ENCODE measurements at places on chromosomes 2 and 18.

GRCh38 chr2:27074738-27075565 lies 3.5 kb upstream of the EMILIN1 start:
- no peak for DNase-seq

GRCh38 chr18:65498605-65499004 lies 252.2 kb upstream of the CDH7 start:
- DNase-seq: no peak

DNA sequence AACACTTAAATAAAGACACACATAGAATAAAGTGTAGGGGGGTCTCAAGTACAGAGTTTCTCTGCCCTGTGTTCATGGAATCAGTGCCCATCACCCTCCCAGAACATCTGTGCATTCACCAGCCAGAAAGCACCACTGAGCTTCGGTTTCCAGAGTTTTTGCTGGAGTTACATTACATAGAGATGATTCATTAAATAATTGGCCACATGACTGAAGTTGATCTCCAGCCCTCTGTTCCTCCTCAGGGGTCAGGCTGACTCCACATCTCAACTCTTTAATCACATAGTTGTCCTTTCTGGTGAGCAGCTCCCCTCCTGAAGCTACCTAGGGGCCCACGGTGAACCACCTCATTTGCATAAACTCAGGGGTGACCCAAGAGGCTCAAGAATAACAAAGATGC lies 129.8 kb downstream of the METTL4 start:
- DNase-seq: no peak

- no peak for DNase-seq
These were observed 32.1 kb upstream of the RHOB start for GRCh38 chr2:20414806-20415205.

DNA sequence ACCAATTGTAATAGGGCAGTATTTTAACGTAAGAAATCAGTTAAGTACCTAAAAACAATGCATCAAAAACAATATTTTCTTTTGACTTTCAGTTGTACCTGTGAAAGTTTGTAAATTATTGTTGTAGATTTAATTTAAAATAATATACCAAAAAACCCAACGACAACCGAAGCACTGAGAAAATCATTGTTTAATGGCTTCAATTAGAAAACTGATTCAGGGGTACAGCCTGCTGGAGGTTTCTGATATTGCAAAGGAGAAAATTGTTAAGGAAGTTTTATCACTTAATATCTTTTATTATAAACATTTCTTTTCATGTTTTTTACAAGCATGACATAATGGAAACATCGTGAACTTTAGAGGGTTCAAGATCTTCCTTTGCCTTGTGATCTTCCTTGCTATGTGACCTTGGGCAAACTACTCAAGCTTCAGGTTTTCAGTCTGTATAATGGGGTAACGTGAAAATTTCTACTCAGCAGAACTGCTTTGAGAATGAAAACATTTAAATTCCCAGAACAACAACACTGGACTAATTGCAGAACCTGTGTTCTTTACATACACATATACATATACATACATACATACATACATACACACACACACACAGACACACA lies 76.3 kb upstream of the GLS start:
- DNase-seq: no peak
